Stimulated activated CD4-positive, alpha-beta T cell treated with anti-CD3 and anti-CD28 coated beads, Interleukin-4, amount 100 ng/mL, for 4 hours (primary cell): ENCODE measurements at places on chromosomes 5 and 9.

- peak; percentile 31 for DNase-seq
These were observed 796 bp downstream of the LNPEP start for GRCh38 chr5:96936431-96937320.

- no peak for DNase-seq
These were observed 651.0 kb upstream of the RORB start for GRCh38 chr9:73845954-73846690.

DNA sequence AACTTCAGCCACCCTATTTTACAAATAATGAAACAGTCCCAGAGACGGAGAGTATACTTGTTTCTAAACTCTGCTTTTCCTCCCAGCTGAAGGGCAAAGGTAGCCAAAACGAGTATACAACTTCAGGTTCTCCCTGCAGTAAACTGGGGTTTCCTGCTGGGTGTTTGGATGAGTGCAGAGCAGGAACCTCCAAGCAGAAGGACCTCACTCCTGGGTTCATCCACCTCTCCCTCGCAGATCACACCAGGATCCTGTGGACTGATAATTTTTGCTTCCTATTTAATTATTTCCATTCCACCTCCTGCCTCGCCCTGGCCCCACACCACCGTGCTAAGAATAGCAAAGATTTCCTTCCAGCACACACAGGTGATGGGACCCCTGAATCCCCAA lies 2.0 kb upstream of the FOXB2 start:
- no peak for DNase-seq

DNA sequence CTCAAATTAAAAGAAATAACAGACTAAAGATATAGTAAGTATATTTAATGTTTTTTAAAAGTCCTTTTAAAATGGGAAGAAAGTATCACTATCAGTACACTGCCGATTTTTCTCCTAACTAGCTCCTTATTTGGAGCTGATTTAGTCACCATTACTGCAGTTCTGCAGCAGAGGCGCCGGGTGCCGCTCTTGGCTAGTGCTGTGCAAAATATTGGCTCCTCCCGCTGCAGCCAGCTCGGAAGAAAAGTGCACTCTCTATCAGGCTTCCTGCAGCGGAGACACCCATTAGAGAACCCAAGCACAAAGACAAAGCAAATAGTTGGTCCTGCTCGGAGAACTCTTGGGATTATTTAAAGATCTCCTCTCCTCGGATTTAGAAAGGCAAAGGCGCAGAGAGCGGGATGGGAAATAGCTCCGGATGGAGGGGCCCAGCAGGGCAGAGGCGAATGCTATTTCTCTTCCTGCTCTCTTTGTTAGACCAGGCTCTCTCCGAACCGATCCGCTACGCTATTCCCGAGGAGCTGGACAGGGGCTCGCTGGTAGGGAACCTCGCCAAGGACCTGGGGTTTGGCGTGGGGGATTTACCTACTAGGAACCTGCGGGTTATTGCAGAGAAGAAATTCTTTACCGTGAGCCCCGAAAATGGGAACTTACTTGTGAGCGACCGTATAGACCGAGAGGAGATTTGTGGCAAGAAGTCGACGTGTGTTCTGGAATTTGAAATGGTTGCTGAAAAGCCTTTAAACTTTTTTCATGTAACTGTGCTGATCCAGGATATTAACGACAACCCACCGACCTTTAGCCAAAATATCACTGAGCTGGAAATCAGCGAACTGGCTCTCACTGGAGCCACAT lies at the start of gene PCDHGB3:
PCDHGB3 (plus strand) TSS at position 249 of the 855 bp plus-strand sequence; CDS start at position 402, 153 bp downstream.
- DNase-seq: peak; percentile 8

GRCh38 chr5:145008876-145009530 lies 826.1 kb downstream of the PRELID2 start:
- no peak for DNase-seq
